ENCODE measurements at places on chromosomes 4 and X.

- no peak for DNase-seq
These were observed 46.6 kb downstream of the ZFP42 start for GRCh38 chr4:188042191-188042590.

GRCh38 chr4:55125763-55126541 is 557 bp upstream of the KDR start:
- DNase-seq, result no peak

- DNase-seq, result no peak
These were observed 32.7 kb upstream of the WFS1 start for GRCh38 chr4:6236816-6237390.

- no peak for DNase-seq
These were observed 280.1 kb upstream of the PPARGC1A start for GRCh38 chr4:24169956-24170355.
